Thymus (tissue), 14 donors: ENCODE measurements at places on chromosomes 6 and 20. TPM values are rescaled to one million over a fixed set of nuclear protein-coding genes. Genes with fewer than 3 reads are reported as not detected.

Gene ADAM33
- 0.90 TPM for total RNA-seq

Gene SLC17A3
- 0.14 TPM for total RNA-seq

Gene ISM1
- 0.66 TPM for total RNA-seq

Gene RFX6
- total RNA-seq, result not detected
